GM12891 (cell line): ENCODE measurements at places on chromosomes 2 and 18.

DNA sequence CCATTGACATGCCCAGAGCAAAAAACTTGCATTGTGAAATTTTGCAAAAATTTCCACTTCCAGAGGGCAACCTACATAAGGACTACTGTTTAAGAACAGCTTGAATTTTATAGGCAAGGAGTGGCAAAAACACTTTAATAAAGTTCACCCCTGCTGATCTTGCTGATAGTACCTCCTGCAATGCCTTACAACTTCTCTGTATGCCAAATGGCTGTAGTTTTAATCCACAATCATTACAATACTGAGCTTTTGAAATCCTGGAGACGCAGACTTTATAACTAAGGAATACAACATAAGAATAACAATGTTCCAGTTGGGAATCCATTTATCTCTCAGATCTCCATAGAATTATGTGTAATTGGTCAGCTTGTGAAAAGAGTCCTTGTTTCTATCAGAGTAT is 247.5 kb downstream of the KCNJ3 start:
- DNase-seq: no peak

GRCh38 chr18:58290116-58290695 is 246.2 kb downstream of the NEDD4L start:
- DNase-seq: no peak

GRCh38 chr18:26708806-26709716 is 156.4 kb downstream of the AQP4 start:
- no peak for DNase-seq

DNA sequence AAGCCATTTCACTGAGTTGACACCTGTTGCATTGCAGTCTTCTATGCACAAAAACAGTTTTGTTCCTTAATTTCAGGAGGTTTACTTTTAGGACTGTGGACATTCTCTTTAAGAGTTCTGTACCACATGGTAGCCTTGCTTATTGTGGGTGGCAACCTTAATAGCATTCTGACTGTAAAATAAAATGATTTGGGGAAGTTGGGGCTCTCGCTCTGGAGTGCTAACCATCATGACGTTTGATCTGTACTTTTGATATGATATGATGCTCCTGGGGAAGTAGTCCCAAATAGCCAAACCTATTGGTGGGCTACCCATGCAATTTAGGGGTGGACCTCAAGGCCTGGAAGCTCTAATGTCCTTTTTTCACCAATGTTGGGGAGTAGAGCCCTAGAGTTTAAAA is 3.4 kb downstream of the CTLA4 start:
- DNase-seq: no peak

GRCh38 chr2:45137966-45138695 is 128.9 kb upstream of the SIX2 start:
- DNase-seq: no peak

DNA sequence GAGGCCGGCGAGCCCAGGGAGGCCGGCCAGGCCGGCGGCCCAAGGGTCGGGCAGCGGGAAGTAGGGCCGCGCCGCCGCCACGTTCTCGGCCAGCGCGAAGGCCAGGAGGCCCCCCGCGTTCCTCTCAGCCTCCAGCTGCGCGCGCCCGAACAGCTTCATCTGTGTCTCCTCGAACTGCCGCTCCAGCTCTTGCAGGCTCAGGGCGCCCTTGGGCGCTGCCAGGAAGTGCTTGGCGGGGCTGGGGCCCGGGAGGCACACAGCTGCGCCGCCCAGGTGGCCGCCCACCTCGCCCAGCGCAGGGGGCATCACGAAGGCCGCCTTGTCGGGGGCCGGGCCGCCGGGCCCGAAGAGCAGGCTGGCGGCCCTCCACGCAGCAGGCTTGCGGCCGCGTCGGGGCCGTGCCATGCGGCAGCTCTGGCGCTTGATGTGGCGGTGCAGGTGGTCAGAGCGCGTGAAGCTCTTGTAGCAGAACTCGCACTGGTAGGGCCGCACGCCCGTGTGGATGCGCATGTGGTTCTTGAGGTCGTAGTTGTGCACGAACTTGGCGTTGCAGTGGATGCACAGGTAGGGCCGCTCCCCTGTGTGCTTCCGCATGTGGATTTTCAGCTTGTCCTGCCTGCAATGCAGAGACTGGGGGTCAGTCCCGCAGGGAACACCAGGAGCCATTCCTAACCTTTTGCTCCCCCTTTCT is 99.0 kb upstream of the SMAD2 start:
- DNase-seq: no peak

DNA sequence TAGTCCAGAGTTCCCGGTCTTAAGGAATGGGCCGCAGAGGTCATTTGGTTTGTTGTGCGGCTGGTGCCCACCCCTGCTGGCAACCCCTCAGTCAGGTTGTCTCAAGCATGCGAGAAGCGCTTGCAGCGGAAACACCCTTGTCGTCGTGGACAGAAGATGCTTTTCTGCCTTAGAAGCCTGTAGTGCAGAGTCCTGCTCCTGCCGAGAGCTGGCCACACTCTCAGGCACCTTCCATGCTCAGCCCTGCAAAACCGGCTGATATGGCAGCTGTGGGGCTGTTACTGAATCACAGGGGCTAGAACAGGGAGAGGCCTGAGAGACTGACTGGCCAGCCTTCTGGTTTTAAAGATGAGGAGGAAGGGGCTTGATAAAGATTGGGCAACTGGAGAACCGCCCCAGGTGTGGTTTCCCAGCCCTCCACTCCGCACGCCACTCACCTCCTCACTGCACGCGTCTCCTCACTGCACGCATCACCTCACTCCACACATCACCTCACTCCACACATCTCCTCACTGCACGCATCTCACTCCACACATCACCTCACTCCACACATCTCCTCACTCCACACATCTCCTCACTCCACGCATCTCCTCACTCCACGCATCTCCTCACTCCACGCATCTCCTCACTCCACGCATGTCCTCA is 103.6 kb downstream of the USP40 start:
- no peak for DNase-seq

GRCh38 chr2:3073704-3074103 is 303.9 kb downstream of the EIPR1 start:
- DNase-seq: no peak

DNA sequence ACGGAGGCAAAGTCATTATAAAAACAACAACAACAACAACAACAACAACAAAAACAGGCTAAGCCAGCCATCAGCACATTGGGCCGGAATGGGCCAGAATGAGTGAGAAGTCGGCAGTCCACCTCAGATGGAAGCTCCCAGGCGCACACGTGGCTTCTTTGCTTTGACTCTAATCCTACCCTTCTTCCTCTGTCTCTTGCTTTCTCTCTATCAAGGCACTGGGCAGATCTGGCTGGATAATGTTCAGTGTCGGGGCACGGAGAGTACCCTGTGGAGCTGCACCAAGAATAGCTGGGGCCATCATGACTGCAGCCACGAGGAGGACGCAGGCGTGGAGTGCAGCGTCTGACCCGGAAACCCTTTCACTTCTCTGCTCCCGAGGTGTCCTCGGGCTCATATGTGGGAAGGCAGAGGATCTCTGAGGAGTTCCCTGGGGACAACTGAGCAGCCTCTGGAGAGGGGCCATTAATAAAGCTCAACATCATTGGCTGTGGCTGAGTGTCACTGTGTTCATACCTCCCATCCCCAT is 52.2 kb downstream of the MARCO start:
- DNase-seq: no peak

DNA sequence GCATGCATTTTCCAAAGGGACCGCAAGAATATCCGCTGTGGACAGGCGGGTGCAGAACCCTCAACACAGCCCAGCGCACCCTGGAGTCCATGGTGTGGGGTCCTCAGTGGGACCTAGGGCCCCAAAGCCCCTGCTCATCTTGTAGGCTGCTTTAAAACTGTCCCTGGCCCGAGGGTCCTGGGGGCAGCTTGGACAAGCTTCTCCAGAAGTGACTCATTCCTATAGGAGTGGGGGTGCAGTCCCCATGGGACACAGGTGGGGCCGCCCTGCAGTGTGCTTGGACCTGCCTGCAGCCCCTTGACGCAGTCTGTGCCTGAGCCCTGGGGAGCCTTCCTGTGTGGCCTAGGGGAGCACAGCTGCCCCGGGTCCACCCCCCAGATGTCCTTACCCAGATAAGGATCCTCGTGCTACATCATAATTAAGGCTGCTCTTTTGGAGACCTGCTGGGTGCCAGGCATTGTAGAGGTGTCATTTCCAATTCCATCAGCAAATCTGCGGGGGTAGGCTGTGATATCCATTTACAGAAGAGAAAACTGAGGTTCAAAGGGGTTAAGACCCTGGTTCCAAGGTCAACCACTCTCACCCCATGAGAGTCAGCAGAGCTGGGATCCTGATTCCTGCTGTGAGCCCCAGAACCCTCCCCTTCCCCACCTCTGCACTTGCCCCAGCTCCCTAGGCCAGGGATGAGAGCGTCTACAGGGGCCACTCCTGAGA is 1.7 kb upstream of the HS6ST1 start:
- no peak for DNase-seq

DNA sequence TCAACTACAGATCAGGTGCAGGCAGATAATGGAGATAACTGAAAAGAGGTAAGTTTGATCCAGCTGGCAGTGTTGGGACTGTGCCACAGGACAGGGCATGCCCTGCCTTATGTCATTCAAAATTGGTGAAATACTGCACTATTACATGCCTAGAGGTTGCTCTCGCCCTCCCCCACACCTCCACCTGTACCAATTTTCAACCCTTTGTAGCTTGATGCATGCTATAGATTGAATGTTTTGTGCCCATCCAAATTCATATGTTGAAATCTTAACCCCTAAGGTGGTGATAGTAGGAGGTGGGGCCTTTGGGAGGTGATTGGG is 72.1 kb upstream of the LYPD6B start:
- DNase-seq: no peak
